ENCODE measurements at places on chromosomes 12 and 14.

- H3K27me3 ChIP-seq: no peaks in the 10 kb centered on the region
- H3K36me3 ChIP-seq: no peaks in the 10 kb centered on the region
Measured at GRCh38 chr12:54415221-54415929, 3.7 kb downstream of the ITGA5 start.

GRCh38 chr12:87406926-87407325 is 622.3 kb downstream of the C12orf50 start:
- no peaks in the 10 kb centered on the region for H3K36me3 ChIP-seq
- DNase-seq: no peak
- no peaks in the 10 kb centered on the region for H3K27me3 ChIP-seq
- no peaks in the 10 kb centered on the region for H3K4me1 ChIP-seq
- H3K27ac ChIP-seq: no peak overlapping the region

DNA sequence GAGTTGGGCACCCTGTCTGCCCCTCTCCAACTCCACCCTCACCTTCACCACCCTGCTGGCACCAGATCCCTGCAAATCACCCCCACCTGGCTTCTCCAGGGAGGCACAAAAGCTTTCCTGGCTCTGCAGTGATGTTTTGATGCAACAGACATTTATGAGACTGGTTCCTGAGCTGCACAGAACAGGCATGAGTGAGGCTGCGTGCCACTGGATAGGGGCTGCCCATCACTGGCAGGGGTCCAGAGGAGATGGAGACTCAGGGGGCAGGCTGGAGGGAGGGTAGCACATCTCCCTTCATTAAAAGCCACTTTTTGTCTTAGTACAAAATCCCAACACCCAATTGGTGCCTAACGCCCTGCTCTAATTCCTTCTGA is 17.3 kb upstream of the ZDHHC22 start:
- H3K36me3 ChIP-seq: no peaks in the 10 kb centered on the region
- H3K27ac ChIP-seq: no peak overlapping the region
- H3K4me3 ChIP-seq: no peak overlapping the region
- DNase-seq: no peak

GRCh38 chr12:21827083-21827482 is 52.6 kb upstream of the KCNJ8 start:
- H3K27me3 ChIP-seq: no peaks in the 10 kb centered on the region
- no peak overlapping the region for H3K4me3 ChIP-seq
- no peak overlapping the region for H3K27ac ChIP-seq
- peaks cover 8% of the 10 kb centered on the region for H3K4me1 ChIP-seq

DNA sequence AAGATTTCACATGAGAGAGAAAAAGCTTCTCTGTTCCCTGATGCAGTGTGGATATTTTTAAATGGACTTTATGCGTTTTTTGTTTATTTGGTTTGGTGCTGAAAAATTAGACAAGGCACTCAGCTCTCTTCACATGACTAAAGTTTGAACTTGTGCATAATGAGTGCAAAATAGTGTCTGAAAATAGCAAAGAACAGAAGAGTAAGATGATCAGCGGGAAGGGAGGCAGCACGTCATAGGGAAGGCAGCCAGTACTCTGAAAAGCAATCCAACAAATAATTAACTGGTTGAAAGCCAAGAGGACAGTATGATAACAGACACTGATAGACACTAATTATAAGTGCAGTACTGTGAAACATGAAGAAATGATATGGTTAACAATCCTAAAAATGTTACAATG is 46.6 kb upstream of the CDKN3 start:
- H3K36me3 ChIP-seq: no peaks in the 10 kb centered on the region
- no peak overlapping the region for H3K4me3 ChIP-seq
- H3K27ac ChIP-seq: no peak overlapping the region

DNA sequence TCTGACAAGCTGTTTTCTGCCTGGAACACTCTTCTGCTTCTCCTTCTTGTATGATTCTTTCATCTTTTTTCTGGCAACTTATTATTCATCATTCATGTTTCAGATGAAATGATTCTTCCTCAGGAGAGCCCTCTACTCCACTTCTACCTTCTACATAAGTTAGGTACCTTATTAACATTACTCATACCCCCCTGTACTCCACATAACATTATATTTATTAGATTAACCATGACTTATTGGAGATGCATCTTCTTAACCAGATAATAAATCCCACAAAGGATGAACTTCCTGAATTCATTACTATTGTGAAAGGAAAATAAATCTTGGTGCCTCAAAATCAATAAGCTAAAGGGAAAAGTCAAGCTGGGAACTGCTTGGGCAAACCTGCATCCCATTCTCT is 1636.5 kb upstream of the FLRT2 start:
- H3K4me1 ChIP-seq: no peaks in the 10 kb centered on the region
- H3K27me3 ChIP-seq: no peaks in the 10 kb centered on the region
- DNase-seq: no peak

DNA sequence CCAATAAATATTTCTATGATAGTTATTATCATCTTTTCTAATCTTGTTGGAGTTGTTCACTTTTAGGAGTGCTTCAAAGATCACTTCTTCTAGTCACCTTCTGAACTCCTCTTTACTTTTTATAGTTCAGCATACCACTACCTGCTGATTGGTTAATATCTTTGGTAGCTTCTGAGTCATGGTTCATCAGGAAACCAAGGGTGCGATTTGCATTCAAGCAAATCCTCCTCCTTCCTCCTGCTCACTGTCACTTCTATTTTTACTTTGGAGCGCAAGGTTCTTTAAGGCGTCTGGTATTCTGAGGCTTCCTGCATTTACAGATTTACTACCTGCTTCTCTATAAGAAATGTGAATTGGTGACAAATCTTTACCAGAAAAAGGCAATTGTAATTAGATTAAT is 24.0 kb downstream of the SYT1 start:
- no peak for DNase-seq
- H3K4me3 ChIP-seq: no peak overlapping the region
- H3K27ac ChIP-seq: no peak overlapping the region
- no peaks in the 10 kb centered on the region for H3K4me1 ChIP-seq

DNA sequence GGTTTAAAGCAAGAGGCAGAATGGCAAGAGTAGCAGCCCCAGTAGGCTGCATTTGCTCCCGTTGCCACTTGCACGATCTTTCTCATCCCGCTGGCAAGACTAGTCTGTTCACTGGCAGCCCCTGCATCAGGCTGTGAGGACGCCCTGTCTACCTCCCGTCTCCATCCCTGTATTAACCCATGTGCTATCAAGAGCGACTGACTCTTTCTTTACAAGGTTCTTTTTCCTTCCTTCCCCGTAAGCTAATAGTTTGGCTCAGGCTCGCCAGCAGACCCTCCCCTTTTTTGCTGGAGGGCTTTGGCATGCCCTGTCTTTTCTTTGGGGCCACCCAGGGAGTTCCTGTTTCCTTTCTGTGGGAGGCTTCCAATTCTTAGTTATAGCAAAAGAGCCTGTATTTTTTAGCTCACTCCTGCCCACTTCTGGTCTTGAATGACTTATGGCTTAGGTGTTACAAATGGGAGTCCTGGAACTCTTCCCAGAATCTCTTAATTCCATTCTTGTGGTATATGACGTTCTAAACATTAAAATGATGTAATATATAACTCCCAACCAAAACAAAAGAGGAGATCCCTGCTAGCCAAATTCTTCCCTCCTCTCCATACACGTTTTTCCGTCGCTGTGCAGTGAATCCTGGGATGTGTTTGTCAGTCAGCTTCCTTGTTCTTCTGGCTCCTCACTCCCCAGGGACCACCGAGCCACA is 149.0 kb downstream of the PRKCH start:
- peak overlapping the region; percentile 62 for H3K27ac ChIP-seq
- no peaks in the 10 kb centered on the region for H3K36me3 ChIP-seq
- peak; percentile 77 for DNase-seq
- H3K4me3 ChIP-seq: no peak overlapping the region
- H3K4me1 ChIP-seq: peaks cover 74% of the 10 kb centered on the region
- no peaks in the 10 kb centered on the region for H3K27me3 ChIP-seq

DNA sequence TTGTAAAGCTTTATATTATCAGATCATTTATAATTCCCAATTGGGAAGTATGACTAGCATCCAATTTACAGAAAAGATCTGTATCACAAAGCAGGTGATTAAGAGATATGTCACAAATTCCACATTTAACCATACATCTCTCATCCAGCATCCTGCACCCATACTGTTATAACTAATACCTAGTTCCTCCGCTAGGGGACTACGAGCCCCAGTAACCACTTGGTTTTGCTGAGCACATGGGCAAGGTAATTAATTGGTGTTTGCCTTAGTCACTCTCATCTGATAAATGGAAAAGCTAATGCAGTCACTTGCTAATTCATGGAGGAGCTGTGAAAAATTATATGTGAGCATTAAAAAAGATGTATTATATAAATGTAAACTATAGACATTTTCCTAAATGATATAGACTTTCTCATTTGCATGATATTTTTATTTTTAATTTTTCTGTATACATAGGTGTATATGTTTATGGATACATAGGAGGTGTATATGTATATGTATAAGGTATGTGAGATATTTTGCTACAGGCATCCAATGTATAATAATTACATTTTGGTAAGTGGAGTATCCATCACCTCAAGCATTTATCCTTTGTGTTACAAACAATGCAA is 1031.8 kb downstream of the GALC start:
- H3K4me1 ChIP-seq: no peaks in the 10 kb centered on the region
- no peaks in the 10 kb centered on the region for H3K27me3 ChIP-seq
- H3K36me3 ChIP-seq: no peaks in the 10 kb centered on the region
- H3K4me3 ChIP-seq: no peak overlapping the region
- DNase-seq: no peak
- H3K27ac ChIP-seq: no peak overlapping the region

DNA sequence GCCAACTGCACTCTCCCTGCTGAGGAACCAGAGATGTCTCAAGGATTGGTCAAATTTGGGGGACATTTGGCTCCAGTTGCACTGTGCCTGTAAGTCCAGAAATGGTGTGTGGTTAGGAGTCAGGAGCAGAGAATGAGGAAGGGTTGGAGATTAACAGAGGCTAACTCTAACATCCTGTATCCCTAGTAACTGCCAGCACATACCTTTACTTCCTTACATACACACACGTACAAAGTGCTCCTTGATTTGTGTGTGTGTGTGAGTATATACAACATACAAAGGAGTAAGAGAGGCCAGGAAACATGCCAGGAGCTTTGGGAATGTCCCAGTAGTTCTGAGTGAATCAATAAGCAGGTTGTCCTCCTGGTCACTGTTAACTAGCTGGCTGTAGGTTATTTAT is 39.8 kb upstream of the NRXN3 start:
- no peaks in the 10 kb centered on the region for H3K27me3 ChIP-seq
- DNase-seq: no peak
- no peaks in the 10 kb centered on the region for H3K36me3 ChIP-seq
- no peak overlapping the region for H3K4me3 ChIP-seq
- no peak overlapping the region for H3K27ac ChIP-seq

GRCh38 chr14:96616161-96616721 is 114.1 kb downstream of the PAPOLA start:
- no peak for DNase-seq
- H3K36me3 ChIP-seq: no peaks in the 10 kb centered on the region
- H3K4me3 ChIP-seq: no peak overlapping the region
- no peak overlapping the region for H3K27ac ChIP-seq

GRCh38 chr12:15859116-15859515 is 23.1 kb upstream of the STRAP start:
- no peak overlapping the region for H3K4me3 ChIP-seq
- H3K27me3 ChIP-seq: peaks cover 13% of the 10 kb centered on the region
- H3K36me3 ChIP-seq: no peaks in the 10 kb centered on the region
- no peak overlapping the region for H3K27ac ChIP-seq
- no peak for DNase-seq
- no peaks in the 10 kb centered on the region for H3K4me1 ChIP-seq

GRCh38 chr12:2891240-2892053 is 756 bp downstream of the TULP3 start:
- peak overlapping the region; percentile 93 for H3K27ac ChIP-seq
- H3K36me3 ChIP-seq: peaks cover 21% of the 10 kb centered on the region
- DNase-seq: peak; percentile 57

DNA sequence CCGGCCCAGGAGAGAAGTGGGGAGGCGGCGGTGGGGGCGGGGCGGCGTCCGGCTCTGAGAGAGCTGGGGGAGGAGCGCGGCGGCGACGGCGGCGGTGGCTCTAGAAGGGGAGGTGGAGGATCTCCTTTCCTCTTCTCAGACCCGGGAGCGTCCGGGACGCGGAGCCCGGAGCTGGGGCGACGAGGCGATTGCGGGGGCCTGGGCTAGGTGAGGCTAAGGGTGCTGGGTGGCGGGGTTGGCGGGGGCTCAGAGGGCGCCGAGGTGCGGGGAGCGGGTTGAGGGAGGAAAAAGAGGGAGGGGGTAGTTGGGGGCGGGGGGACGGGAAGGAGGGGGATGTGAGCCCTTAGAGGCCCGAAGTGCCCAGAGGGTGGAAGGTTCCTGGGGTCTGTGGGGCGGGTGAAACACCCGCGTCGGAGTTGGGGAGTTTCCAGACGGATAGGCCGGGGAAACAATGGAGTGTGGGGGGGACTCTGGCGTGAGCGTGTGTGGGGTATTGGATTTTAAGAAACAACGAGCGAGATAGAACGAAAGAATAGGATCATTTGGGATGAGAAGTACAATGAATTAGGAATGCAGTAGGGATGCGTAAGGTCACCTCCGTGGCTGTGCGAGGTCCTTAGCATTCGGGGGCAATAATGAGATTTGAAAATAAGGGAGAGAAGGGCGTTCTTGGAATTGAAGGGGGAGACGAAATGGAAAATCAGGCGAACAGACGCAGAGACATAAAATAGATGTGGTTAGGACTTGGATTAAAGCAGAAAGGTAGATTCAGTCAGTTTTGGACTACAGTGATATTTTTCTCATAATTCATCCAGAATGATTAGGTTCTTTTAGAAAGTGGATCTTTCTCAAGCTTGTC is at the start of gene SPATS2:
Gene SPATS2 (plus strand): TSS at position 82 of the 859 bp plus-strand sequence. CDS start 93,551 bp downstream, outside the sequence.
- peak within 1 kb of the TSS; percentile 91 for H3K4me3 ChIP-seq
- H3K36me3 ChIP-seq: no peaks in the 10 kb centered on the region
- peak; percentile 94 for DNase-seq
- H3K27me3 ChIP-seq: no peaks in the 10 kb centered on the region
- H3K27ac ChIP-seq: peak within 1 kb of the TSS; percentile 94
- peaks cover 47% of the 10 kb centered on the region for H3K4me1 ChIP-seq

- H3K4me3 ChIP-seq: no peak overlapping the region
- DNase-seq: peak; percentile 67
- no peaks in the 10 kb centered on the region for H3K4me1 ChIP-seq
- H3K36me3 ChIP-seq: no peaks in the 10 kb centered on the region
Measured at GRCh38 chr14:84225268-84225667, 1304.7 kb upstream of the FLRT2 start.

DNA sequence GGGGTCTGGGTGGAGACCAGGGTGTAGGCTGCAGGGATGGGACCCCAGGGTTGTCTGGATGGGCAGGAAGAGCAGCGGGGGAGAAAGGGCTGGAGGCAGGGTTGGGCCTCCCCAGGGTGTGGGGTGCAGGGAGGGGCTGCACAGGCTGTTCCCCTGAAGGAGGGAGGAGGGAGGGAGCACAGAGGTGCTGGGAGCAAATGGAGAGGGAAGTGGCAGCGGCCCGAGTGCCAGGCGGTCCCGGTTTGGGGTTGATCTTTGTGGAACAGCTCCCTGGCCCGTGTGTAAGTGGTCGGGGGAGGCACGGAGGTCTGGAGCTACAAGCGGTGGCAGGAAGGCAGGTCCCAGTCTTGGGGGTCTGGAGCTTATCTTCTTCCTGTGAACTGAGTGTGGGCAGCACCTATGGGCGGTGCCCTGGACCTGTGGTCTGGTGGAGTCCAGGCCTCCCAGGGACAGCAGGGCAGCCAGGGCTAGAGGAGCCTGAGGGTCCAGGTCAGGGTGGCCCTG is 391.6 kb downstream of the TMEM121 start:
- H3K4me1 ChIP-seq: no peaks in the 10 kb centered on the region
- H3K27ac ChIP-seq: no peak overlapping the region
- H3K27me3 ChIP-seq: no peaks in the 10 kb centered on the region
- no peaks in the 10 kb centered on the region for H3K36me3 ChIP-seq
- DNase-seq: no peak

All from heart right ventricle (tissue), 16 donors.